A375 (cell line): ENCODE measurements at places on chromosomes 5 and 9. TPM values are rescaled to one million over a fixed set of nuclear protein-coding genes. Genes with fewer than 3 reads are reported as not detected.

The CTSL gene
- total RNA-seq, result 108 and 110 TPM in 2 replicates

The IL6ST gene
- total RNA-seq, result 52.6 and 60.1 TPM in 2 replicates

The OMD gene
- total RNA-seq, result not detected in 2 replicates

The PCDHB9 gene
- total RNA-seq, result 3.1 and 4.1 TPM in 2 replicates

The SNX24 gene
- 25.9 and 34.7 TPM in 2 replicates for total RNA-seq

The AK8 gene
- 0.05 and 0.68 TPM in 2 replicates for total RNA-seq

The GCNT1 gene
- total RNA-seq, result 1.5 and 2.5 TPM in 2 replicates

The TAS2R1 gene
- not detected in 2 replicates for total RNA-seq

The ERGIC1 gene
- total RNA-seq, result 58.7 and 70.7 TPM in 2 replicates

The CCDC192 gene
- 0.27 TPM in 1 of 2 replicates, not detected in the other for total RNA-seq

The SH3GL2 gene
- 1.8 and 2.4 TPM in 2 replicates for total RNA-seq

The C9orf85 gene
- 14.6 and 18.0 TPM in 2 replicates for total RNA-seq

The ORM2 gene
- total RNA-seq, result not detected in 2 replicates

The AGXT2 gene
- not detected in 2 replicates for total RNA-seq

The FOCAD gene
- 24.8 and 25.7 TPM in 2 replicates for total RNA-seq

The EDIL3 gene
- total RNA-seq, result 1.2 and 1.4 TPM in 2 replicates

The TGFBI gene
- 137 and 173 TPM in 2 replicates for total RNA-seq

The SPINK6 gene
- total RNA-seq, result not detected in 2 replicates

The CAMK4 gene
- total RNA-seq, result 67.3 and 74.3 TPM in 2 replicates

The SLC6A19 gene
- total RNA-seq, result not detected in 2 replicates

The PLCXD3 gene
- total RNA-seq, result 0.04 TPM in 1 of 2 replicates, not detected in the other

The IRX2 gene
- not detected in 2 replicates for total RNA-seq

The CRHBP gene
- total RNA-seq, result 0.50 and 0.53 TPM in 2 replicates

The IL5 gene
- not detected in 2 replicates for total RNA-seq

The DMRT3 gene
- total RNA-seq, result not detected in 2 replicates

The PCDHGB1 gene
- 4.5 and 5.0 TPM in 2 replicates for total RNA-seq

The RLN1 gene
- 0.21 TPM in 1 of 2 replicates, not detected in the other for total RNA-seq

The FGF1 gene
- 2.3 and 3.1 TPM in 2 replicates for total RNA-seq

The MAMDC2 gene
- 0.04 and 0.05 TPM in 2 replicates for total RNA-seq

The PCDHA12 gene
- total RNA-seq, result 2.8 and 3.7 TPM in 2 replicates

The ZFP2 gene
- total RNA-seq, result 0.05 TPM in 1 of 2 replicates, not detected in the other

The CNTFR gene
- total RNA-seq, result not detected in 2 replicates

The ADGRD2 gene
- total RNA-seq, result not detected in 2 replicates

The LEAP2 gene
- total RNA-seq, result 0.11 TPM in 2 replicates

The PCDHA1 gene
- 2.1 and 2.5 TPM in 2 replicates for total RNA-seq

The HTR1A gene
- total RNA-seq, result not detected in 2 replicates

The CCNI2 gene
- 0.19 TPM in 1 of 2 replicates, not detected in the other for total RNA-seq

The PCDHGA2 gene
- 0.66 and 1.0 TPM in 2 replicates for total RNA-seq

The SLC36A2 gene
- total RNA-seq, result not detected in 2 replicates

The CER1 gene
- total RNA-seq, result not detected in 2 replicates

The CDKN2AIPNL gene
- 42.0 and 51.2 TPM in 2 replicates for total RNA-seq

The NEK6 gene
- total RNA-seq, result 21.9 and 22.3 TPM in 2 replicates

The SPATA31A3 gene
- total RNA-seq, result 0.05 TPM in 1 of 2 replicates, not detected in the other

The MCCC2 gene
- total RNA-seq, result 59.1 and 62.6 TPM in 2 replicates

The GZMA gene
- total RNA-seq, result not detected in 2 replicates

The NAIP gene
- 3.3 and 4.9 TPM in 2 replicates for total RNA-seq

The GDNF gene
- 0.45 and 1.5 TPM in 2 replicates for total RNA-seq

The FOXD4L4 gene
- 0.03 TPM in 1 of 2 replicates, not detected in the other for total RNA-seq

The VCAN gene
- total RNA-seq, result 1.0 and 1.1 TPM in 2 replicates

The MLANA gene
- not detected in 2 replicates for total RNA-seq

The LIX1 gene
- total RNA-seq, result not detected in 2 replicates
